ENCODE measurements at places on chromosomes 11 and 22.
A peak's percentile ranks its signal among the peaks of the same experiment; 100 is the strongest.

GRCh38 chr11:102528618-102529017 lies 1.9 kb downstream of the MMP7 start:
- no peak for DNase-seq

DNA sequence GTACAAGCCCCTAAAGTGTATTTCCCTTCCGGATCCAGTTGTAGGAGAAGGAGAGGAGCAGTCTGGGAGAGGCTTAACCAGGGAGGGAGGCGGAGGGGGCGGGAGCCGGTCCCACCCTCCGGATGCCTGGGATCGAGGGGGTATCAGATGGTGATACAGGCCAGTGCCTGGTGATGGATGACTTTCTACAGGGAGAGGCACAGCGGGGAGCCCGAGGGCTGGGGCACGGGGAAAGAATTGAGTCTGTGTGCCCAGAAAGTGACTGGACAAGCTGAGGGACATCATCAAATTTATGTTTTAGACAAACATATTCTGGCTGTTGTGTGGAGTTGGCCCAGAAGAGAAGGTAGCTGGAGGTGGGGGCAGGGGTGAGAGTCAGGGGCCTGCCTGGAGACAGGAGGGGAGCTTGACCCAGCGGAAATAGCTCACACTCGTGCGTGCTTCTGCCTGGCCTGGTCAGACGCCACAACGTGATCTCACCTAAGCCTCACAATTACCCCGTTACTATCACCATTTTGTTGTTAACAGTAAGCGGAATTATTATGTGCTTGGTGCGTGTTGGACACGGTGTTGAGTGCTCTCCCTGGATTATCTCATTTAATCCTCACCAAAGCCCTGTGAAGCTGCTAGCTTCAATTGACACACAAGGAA lies 42.4 kb downstream of the AMPD3 start:
- no peak for DNase-seq

DNA sequence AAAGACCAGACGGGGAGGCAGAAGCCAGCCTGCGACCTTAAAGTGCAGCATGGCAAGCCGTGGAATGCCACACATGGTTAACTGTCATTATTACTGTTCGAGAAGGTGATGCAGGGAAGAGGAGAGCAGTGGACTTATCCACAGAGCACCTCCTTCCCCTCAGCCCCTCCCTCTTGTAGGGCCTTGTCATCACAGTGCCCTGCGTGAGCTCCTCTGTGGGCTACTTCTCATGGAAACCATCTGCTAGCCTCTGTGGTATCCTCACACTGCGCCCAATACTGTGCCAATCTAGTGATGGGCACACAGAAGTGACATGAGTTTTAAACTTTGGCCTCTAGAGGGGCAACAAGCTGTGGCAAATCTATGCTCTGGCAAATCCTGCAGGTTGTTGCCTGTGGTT lies 18.2 kb upstream of the CCDC134 start:
- DNase-seq: no peak

- no peak for DNase-seq
Measured at GRCh38 chr22:22604326-22605073, 39.9 kb upstream of the GGTLC2 start.

- DNase-seq: no peak
Measured at GRCh38 chr22:49365910-49366309, 461.8 kb downstream of the BRD1 start.

DNA sequence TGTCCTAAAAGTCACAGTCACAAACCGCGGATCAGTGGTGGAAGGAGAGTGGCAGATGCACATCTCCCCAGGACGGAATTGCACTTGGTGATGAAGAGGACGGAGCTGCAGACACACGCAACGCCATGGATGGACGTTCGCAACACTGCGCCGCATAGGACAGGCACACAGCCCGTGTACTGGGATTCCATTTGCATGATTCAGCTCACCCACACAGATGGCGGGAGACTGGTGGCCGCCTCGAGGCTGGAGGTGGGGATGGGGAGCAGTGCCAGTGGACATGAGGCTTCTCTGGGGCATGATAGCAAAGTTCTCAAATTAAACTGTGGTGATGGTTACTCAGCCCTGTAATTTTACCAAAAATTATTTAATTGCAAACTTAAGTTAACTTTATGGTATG lies 37.4 kb downstream of the DUSP8 start:
- no peak for DNase-seq

DNA sequence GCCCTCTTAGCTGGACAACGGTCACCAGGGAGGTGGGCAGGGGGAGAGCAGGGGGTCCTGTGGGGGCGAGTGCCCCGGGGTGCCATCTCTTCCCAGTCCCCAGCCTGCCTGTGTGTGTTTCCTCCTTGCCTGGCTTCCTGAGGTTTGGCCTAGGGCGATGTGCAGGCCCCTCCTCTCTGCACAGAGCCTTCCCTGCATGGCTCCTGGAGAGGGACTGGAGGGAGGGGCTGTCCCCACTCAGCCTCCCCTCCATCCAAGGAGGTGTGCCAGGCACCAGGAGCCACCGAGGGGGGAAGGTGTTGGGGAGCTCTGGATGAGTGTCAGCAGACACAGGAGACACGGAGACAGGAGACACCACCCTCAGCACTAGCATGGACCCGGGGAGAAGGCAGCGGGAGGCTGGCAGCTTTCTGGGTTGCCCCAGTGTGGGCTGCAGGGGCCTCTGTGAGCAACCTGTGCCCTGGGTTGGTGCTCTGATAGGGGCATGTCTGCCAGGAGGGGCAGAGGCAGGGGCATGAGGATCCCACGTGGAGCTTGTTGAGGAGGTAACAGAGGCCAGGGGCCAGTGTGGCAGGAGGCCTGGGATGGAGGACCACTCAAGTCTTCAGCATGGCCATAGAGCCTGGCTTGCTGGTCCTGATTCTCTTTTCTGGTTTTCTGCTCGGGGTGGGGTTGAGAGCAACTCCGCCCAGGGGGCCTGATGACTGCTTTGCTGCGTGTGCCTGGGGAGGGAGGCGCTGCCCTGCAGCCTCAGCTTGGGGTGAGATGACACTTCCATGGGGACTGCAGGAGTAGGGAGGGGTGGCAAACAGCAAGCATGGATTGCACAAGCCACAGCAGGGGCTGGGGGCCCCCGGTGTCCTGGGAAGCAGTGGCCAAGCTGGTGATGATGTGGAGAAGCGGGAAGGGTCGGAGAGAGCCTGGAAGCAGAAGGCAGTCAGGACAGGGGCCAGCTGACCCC lies 78.8 kb downstream of the ST3GAL4 start:
- no peak for DNase-seq

- no peak for DNase-seq
Measured at GRCh38 chr11:119800171-119800570, 71.2 kb upstream of the NECTIN1 start.

GRCh38 chr11:15651816-15652215 lies 537.1 kb downstream of the INSC start:
- DNase-seq: no peak

DNA sequence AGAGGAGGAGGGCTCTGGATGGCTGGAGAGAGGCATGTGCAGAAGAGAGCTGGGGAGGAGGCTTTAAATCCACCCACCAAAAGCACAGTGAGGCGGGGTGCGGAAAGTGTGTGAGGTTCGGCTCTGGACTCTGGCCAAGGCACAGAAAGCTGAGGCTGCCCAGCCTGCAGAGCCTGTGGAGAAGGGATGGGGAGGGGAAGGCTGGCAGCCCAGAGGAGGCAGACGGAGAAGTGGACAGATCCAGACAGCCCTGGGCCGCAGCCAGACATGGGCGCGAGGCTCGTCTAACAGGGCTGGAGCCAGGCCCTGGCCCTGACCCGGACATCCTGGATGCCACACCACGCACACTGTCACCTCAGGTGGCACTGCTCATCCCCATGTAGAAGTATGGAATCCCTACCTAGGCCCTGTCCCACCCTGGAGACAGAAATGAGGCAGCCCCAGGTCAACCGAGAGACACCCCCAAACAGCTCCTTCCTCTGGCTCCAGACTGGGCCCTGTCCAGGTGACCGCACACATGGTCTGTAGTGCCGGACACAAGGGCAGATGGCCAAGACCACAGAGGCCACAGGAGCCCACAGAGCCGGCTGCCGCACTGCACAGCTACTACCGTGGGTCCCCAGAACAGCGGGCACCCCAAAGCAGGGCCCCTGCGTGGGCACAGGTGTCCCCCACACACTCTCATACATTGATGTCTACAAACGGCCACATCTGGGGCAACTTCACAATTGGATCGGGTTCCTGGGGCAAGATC lies 16.6 kb upstream of the MOB2 start:
- DNase-seq: no peak

DNA sequence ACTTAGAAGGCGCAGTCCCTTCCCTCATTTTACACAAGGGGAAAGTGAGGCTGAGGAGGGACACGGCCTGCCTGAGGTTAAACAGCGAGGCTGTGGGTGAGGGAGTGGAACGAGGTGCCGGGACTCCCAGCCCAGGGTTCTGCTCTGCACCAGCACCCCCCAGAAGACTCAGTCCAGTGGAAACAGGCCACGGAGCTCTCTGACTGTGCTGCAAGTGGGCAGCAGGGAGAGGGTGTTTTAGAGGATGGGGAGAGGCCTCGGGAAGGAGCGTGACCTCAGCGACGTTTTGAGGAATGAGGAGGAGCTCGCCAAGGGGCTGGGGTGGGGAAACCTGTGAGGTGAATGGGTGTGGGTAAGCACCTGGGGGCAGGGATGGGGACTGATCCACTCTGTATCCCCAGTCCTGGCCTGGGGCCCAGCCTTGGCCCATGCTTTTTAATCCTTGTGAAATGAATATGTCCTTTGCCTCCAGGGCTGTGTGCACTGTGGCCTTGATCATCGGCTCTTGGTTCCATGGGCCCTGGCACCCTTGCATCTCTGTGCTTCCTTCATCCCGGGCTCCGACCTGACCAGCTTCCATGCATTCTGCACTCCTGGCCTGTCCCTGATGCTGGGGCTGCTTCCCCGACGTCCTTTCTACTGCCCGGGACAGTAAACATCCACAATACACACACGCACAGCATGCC lies 44.2 kb downstream of the SHISAL1 start:
- no peak for DNase-seq

- DNase-seq: no peak
Measured at GRCh38 chr22:49882519-49883293, 29.1 kb downstream of the ZBED4 start.

DNA sequence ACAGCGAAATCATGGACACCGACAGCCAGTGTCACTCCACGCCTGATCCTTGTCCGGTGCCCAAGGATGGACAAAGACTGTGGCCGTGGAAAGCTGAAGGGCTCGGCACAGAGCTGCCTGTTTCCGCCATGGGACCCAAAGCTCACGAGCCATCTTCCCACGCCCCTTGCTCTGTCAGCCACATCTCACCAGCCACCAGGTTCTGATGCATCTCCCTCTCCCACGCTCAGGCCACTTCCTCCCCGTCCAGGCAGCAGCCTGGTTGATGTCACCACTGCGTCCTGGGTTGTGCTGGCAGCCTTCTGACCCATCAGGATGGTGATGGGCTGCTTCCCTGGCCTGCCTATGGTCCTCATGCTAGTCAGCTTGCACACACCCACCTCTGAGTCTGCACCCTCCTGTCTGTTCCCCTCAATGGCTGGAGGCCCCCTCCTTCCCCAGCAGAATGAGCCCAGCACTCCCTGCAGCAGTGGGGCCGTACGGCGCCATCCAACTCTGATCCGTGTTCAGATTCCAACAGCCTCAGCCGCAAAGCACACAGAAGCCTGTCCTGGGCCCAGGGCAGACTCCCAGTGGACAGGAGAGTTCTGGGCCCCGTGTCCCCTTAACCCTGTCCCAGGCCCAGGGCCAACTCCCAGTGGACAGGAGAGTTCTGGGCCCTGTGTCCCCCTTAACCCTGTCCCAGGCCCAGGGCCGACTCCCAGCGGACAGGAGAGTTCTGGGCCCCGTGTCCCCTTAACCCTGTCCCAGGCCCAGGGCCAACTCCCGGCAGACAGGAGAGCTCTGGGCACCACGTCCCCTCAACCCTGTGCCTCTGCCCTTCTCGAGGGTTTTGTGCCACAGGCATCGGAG lies 259.5 kb downstream of the BRD1 start:
- DNase-seq: no peak

DNA sequence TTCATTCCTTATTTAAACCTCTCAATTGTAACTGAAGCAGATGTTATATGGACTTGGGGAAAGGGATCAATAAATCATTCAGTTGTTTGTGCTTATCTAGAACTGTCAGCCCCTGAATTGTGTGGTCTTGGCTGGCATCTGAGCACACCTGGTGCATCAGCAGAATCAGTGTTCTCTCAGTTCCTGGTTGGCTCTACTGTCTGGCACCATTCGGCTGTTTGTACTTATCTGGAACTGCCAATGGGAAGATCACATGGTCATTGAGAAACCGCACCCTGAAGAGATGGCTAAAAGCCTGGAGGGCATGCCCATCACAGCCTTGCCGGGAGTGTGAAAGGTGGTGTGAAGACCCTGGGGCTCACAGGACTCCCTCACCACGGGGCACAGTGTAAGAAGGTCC lies 37.1 kb upstream of the EHF start:
- no peak for DNase-seq

GRCh38 chr11:130652671-130653335 lies 204.4 kb downstream of the ADAMTS15 start:
- DNase-seq: no peak

GRCh38 chr11:131464461-131464860 lies 94.0 kb downstream of the NTM start:
- DNase-seq: no peak

GRCh38 chr22:21921729-21922128 lies 30.9 kb downstream of the PPM1F start:
- DNase-seq: no peak

GRCh38 chr22:29154364-29155048 lies 51.2 kb upstream of the EMID1 start:
- peak; percentile 68 for DNase-seq

DNA sequence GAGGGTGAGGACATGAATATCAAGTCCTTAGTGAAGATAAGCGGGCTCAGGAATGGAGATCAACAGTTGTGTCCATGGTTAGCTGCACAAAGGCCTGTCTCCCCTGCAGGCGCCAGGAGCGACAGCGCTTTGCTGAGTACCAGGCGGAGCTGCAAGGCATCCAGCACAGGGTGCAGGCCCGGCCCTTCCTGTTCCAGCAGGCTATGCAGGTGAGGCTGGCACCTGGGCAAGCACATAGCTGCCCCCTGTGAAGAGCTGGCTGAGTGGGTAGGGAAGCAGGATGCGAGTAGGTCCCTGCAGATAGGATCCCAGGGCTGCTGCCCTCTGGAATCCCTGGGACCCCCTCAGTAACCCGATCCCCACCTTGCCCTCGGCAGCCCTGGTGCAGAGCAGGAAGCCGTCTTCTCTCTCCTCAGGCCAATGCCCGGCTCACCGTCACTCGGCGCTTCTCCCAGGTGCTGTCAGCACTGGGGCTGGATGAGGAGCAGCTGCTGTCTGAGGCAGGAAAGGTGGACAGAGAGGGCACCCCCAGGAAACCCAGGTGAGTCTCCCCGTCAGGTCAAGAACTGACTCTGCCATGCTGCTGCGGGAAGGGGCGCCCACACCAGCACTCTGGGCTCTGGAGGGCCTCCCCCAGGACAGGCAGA lies 2.6 kb upstream of the SART1 start:
- no peak for DNase-seq

GRCh38 chr11:8025123-8025522 lies 38.0 kb downstream of the EIF3F start:
- DNase-seq: no peak

Measured in stimulated activated CD4-positive, alpha-beta T cell treated with anti-CD3 and anti-CD28 coated beads, Interleukin-1b, Interleukin-23, amount 100 ng/mL, for 4 hours (primary cell).